ENCODE measurements at places on chromosomes 3 and 15.
A peak's percentile ranks its signal among the peaks of the same experiment; 100 is the strongest.

DNA sequence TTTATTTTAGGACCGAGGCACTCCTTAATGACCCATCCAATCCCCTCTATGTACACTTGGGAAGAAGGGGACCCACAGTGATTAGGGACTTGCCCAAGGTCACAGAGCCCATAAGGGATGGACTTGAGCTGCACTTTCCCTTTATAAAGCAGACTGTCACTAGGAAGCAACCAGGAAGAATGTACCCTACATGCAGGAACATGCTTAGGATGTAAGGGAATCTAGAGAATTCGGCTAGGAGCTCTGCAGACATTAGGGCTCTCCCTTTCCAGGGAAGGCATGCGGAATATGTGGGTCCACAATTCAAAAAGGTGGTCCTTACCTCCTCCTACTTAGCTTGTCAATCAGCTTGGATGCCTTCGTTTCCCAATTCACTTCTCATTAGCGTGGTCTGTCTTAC is 78.7 kb downstream of the TMEM266 start:
- no peak for DNase-seq

DNA sequence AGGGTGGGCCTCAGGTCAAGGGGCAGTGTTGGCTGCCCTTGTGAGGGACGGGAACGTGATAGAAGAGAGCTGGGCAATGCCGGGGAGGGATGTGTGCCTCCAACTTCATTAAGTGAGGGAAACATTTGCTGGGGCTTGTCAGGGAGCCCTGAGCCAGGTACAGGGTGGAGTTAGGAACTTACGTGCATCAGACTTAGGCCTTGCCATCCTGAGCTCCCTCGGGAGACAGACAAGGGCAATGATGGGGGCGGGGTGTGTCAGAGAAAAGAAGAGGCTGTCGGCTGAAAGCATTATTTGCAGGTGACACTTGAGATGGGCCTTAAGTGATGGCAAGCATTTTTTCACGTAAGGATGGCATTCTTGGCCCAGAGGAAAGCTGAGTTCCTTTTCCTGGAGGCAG is 1.6 kb downstream of the FAM131A start:
- no peak for DNase-seq

- no peak for DNase-seq
These were observed 210.8 kb downstream of the STT3B start for GRCh38 chr3:31743331-31744089.

- DNase-seq: no peak
These were observed 152.8 kb downstream of the GABRG3 start for GRCh38 chr15:27123808-27124207.

- peak; percentile 18 for DNase-seq
These were observed 2.5 kb downstream of the XIRP1 start for GRCh38 chr3:39189959-39190269.

DNA sequence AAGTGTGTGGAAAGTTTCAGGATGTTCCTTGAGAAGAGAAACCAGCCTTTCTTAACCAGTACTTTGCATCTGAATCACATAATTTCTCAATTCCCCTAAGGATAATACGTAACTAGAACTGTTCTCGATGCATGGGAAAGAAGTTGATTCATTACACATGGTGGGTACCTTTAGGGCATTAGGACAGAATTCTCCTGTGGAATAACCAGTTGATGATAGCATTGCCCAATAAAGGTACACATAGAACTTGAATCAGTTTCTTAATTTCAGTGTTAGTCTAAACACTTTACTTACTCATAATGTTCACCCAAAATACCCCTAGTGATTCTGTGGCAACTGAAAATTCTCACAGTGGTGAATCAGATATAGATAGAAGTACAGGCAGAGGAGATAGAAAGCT is 1030.9 kb downstream of the ROBO1 start:
- no peak for DNase-seq

- no peak for DNase-seq
These were observed 286.8 kb upstream of the TRIM42 start for GRCh38 chr3:140391061-140391460.

DNA sequence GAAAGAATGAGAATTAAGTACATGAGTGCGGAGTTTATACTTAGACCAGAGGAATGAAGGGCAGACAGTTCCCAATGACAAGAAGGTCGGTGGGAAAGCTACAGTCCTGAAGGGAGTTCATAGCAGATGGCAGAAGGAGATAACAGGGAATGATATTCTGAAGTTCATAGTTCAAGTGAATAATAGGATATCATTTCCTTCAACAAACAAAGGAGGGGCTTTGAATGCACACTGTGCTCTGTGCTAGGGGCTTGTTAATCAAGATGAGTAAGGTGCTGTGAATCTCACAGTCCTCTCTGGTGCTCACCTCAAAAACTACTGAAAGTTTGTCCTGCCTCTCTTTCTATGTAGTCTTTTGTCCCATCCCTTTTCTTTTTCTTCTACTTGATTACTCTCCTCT is 41.9 kb downstream of the SIDT1 start:
- no peak for DNase-seq

DNA sequence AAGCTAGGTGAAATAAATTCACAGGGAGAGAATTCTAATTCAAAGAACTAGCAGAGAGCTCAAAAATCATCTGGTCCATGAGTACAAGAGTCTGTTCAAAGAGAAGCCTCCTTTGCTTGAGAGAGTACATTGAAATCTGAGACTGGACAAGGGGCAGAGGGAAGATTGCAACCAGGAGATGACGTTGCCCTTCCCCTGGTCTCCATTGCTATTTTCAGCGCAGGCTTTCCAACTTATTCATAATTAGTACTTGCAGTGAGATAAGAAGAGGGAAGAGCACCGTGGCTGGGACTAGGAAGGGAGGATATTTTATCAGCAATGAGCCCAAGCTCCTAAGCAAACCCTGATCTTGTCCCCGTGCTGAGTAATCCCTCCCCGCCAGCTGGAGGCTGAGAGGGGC is 251.8 kb upstream of the RORA start:
- DNase-seq: no peak

- no peak for DNase-seq
These were observed 30.7 kb upstream of the IP6K2 start for GRCh38 chr3:48747706-48748105.

DNA sequence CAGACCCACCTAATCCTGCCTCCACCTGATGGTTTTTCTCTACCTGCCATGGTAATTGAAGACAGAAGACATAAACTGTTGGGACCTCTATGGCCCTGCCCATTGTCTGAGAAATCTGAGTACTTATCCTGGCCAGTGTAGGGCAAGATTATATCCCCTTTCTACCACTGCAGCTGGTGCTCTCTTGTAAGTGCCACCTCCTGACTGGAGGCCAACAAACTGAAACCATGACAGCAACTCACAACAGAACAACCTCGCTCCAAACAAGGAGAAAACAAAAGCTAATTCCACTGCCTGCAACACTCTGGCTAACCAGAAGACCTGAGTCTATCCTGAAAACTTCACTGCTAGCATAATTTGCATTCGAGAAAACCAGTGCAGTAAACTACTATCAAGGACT is 82.9 kb downstream of the CLDN1 start:
- DNase-seq: no peak

GRCh38 chr3:182490596-182491491 is 302.5 kb upstream of the ATP11B start:
- no peak for DNase-seq

- DNase-seq: no peak
These were observed 18.6 kb downstream of the WHAMM start for GRCh38 chr15:82828075-82828474.

GRCh38 chr3:169627073-169627472 is 36.4 kb downstream of the MECOM start:
- DNase-seq: no peak

GRCh38 chr15:44836094-44836493 is 99.8 kb downstream of the TRIM69 start:
- DNase-seq: no peak

DNA sequence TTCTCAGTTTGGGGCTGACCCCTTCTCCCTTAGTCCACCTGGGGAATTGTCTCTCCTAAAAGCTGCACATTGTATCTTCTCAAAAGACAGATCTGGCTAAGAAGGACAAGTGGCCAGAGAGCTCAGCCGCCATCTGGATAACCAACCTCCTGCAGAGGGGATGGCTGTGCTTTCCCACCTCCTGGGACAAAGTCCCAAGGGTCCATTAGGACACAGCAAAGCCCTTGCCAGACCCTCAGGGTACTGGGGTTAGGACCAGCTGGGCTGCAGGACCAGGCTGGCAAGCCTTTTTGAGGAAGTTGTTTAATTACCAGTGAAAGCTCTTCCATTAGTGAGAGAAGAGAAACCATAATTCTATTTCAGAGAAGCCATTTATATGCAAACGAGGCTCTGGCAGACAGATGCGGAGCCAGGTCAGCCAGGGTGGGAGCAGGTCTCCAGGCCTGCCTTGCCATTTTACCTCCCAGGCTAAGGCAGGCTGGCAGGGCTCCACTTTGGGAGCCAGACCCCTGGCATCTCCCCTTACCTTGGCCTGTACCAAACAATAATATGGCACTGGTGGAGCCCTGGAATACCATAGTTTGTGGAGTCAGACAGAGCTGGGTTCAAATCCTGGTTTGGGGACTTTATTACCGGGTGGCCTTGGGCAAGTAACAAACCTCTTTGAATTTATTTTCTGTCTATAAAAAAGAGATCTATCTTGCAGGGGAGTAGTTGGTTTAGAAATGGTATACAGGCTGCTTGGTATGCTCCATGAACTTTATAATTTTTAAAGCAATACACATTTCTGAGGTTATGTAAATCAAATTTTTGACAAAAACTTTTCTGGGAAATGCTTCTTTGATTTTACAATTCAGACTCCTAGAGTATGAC is 17.9 kb downstream of the SHF start:
- DNase-seq: no peak

GRCh38 chr3:112508860-112509259 is 9.6 kb upstream of the BTLA start:
- DNase-seq: no peak

DNA sequence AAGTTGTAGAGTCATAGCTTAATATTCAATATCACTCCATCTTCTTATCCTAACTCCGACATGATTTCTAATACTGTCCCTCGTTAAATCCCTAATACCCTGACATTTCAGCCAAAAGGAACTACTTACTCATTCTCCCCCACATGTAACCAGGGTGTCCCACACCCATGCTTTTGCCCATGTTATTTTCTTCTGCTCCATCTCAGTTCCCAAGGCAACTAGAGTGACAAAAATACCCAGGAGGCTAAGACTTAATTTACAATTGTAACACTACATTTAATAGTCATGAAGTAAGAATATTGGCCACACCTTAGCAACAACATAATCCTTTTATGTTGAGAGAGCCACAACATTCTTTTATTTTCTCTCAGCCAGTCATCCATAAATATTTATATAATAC is 248.5 kb upstream of the TGFBR2 start:
- DNase-seq: no peak

- DNase-seq: no peak
These were observed 398.4 kb upstream of the CNTN3 start for GRCh38 chr3:75012791-75013331.

GRCh38 chr15:72591361-72591760 is 63.1 kb upstream of the GOLGA6B start:
- DNase-seq: no peak

GRCh38 chr3:79351699-79352098 is 416.1 kb downstream of the ROBO1 start:
- no peak for DNase-seq

DNA sequence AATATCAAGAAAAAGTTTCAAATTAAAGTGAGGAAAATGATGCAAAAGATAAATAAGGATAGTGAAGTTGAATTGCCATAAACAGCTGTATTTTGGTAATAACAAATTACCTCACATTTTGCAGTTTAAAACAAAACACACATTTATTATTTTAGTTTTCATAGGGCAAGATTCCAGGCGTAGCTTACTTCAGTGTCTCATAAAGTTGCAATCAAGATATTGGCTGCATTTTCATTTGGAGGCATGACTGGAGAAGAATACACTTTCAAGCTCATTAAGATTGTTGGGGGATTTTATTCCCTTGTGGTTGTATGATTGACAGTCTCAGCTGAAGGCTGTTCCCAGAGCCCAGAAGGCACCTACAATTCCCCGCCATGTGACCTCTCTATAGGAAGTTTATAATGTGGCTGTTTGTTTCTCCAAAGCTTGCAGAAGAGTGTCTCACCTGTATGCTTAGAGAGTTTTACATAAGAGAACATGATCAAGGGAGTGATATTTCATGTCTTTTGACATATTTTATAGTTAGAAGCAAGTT is 151.4 kb downstream of the OTOL1 start:
- no peak for DNase-seq

DNA sequence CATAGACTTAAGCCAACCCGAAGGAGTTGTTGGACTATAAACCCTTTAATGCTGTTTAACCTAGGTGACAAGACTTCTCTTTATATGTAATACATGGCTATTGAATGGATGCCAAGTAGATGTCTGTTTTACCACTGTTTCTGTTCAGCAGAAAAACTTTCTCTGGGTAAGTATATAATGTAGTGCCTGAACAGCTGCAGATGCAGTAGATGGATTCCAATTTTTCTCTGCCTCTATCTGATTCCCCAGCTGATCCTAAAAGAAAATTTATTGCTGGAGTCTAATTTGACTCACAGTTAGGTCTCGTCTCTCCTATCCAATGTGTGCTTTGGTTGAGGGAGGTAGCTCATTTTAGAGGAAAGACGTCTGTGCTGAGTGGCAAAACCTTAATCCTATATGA is 256.5 kb upstream of the CBLB start:
- DNase-seq: no peak

DNA sequence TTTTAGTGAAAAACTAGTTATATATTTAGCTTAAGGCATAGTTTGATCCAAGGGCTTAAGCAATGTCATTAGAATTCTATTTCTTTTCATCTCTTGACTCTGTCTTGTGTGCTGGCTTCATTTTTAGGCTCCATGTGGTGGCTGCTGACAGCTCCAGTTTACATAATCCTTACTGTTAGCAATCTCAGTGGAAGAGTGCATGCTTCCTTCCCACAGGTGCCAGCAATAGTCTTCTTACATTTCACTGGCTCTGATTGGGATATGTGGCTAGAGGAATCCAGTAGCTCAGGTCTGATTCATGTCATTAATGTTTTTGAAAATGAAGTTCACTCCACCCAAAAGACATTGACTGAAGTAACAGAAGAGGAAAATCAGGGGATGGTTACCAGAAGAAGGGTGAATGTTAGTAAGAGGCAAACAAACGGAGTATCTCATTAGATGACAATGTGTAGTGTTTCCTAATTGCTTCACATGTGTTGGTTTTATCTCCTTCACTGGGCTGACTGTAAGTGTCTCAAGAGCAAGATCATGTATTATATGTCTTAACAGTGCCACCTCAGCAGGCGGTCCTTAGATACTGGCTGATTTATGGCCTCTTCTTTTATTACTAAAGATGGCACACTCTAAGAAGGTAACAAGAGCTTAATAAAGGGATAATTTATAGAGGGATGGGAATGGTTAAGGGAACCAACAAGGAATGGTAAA is 25.6 kb upstream of the TCF12 start:
- no peak for DNase-seq

- DNase-seq: no peak
These were observed 76.3 kb downstream of the XXYLT1 start for GRCh38 chr3:195194559-195195206.

DNA sequence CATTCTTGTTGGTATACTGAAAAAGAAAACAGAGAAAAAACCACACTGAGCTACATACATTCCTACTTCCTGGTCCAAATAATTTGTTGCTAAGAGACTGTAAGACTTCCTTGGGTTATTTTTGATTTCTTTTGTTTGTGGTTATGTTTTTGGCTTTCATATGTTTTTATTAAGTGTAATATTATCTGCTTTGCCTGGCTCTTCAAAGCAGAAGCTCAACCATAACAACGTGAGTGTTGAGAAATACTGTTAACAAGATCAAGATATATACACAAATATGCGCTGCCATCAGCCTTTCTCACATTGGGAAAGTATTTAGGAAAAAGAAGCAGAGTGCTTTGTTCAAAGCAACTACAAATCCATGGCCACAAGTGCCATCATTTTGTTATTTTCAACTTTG is 556.2 kb upstream of the CBLB start:
- no peak for DNase-seq

GRCh38 chr15:90579213-90579612 is 49.5 kb downstream of the CRTC3 start:
- no peak for DNase-seq

Data from stimulated activated CD4-positive, alpha-beta T cell treated with anti-CD3 and anti-CD28 coated beads, Interleukin-1b, Interleukin-23, amount 100 ng/mL, for 24 hours (primary cell).